ENCODE measurements at places on chromosomes 16 and 17.

- no peak for DNase-seq
Measured at GRCh38 chr17:46901291-46901690, 21.7 kb upstream of the GOSR2 start.

GRCh38 chr17:70819183-70819582, 649.9 kb downstream of the KCNJ2 start:
- DNase-seq, result no peak

- no peak for DNase-seq
Measured at GRCh38 chr16:2048116-2048543, 345 bp downstream of the TSC2 start.

GRCh38 chr16:15775663-15776304, 81.0 kb downstream of the MYH11 start:
- no peak for DNase-seq

- no peak for DNase-seq
Measured at GRCh38 chr17:50117202-50118051, 12.5 kb downstream of the SAMD14 start.

- DNase-seq, result no peak
Measured at GRCh38 chr16:86910161-86910769, 331.9 kb downstream of the FOXL1 start.

DNA sequence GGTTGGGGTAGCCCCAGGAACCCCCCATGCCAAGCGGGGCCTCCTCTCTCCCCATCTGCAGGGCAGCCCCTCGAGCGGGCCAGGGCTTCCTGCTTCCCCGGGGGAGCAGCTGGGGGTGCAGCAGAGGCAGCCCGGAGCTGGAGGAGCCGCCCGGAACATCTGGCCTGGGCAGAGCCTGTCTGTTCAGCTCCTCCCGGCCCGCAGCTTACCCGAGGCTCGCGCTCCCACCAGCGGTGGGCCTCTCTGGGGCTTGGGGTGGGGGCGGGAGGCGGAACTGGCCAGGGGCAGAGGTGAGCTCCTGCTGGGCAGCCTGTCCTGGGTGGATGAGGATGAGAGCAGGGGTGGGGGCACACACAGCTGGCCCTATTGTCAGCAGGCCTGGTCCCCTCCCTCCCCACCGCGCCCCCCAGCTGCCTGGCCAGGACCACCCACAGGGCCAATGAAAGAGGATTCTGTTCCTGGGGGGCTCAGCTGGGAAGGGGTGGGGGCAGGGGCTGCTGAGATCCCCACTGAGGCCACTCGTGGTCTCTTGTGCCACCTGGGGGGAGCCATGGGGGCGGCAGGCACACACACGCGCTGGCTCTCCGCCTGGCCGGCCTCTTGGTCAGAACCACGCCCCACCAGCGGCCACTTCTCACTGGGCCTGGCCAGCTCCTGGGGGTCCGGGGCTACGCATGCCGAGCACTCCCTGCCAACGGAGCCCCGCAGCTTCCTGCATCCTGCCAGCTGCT, 34.7 kb downstream of the BAHCC1 start:
- no peak for DNase-seq

GRCh38 chr17:17176341-17176740, 29.8 kb downstream of the PLD6 start:
- DNase-seq, result no peak

DNA sequence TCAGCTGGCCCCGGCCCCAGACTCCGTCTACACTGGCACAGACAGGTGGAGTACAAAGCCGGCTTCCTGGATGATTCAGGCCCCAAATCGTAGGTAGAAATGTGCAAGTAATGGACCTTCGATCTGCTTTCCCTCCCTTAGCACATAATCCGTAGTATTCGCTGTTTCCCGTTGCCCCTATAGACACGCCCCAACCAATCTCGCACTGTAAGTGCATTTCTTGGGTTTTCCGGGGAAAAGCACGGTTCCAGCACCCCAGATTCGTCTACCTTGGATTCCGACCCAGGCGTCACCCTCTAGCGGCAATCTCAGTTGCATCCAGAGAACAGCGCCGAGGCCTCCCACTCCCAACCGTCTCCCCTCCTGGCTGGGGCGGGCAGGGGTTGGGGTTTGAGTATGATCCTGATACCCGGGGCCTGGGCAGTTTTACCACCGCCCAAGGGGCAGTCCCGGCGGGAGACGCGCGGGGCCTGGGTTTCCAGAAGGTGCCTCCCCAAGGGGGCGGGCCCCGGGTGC, 12.1 kb upstream of the FOXF1 start:
- no peak for DNase-seq

GRCh38 chr16:47907109-47907508, 248.7 kb downstream of the ABCC12 start:
- DNase-seq, result no peak

- no peak for DNase-seq
Measured at GRCh38 chr16:87441886-87442580, 49.9 kb downstream of the MAP1LC3B start.

- DNase-seq, result no peak
Measured at GRCh38 chr16:83968306-83968851, 335 bp downstream of the NECAB2 start.

DNA sequence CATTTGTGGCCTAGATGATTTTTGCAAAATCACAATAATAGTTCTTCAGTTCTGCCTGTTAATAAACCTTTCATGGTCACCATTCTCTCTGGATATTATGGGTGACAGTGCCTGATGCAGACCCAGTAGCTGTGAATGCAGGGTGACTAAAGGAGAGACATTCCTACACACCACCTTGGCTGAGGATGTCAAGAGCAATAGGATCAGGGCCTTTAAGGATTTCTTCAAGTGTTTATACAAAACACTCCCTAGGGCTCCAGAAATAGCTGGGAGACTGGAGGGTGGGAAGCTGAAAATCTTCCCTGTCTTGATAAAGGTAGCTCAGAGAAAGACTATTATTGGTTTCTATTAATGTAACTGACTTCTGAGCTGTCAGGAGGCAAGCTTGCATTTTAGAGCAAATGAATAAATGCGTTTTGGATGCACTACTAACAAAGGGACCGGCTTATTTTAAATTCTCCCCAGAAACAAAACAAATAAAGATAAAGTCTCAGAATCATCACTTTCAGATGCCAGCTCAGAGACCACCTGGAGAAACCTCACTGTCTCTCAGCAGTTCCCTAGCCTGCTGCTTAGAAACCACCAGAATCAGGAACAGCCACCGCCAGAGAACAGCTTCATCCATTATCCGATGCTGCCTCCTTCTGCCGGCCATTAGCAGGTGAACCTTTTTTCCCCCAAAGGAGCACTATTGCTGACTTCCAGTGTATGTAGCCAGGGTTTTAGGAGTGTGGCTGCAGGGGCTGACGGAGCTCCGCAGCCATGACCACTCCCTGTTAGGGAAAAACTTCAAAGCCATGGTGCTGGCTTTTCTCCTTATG, 171.4 kb upstream of the DYNLRB2 start:
- DNase-seq, result no peak

GRCh38 chr17:17320911-17321220, 17.7 kb downstream of the NT5M start:
- no peak for DNase-seq

DNA sequence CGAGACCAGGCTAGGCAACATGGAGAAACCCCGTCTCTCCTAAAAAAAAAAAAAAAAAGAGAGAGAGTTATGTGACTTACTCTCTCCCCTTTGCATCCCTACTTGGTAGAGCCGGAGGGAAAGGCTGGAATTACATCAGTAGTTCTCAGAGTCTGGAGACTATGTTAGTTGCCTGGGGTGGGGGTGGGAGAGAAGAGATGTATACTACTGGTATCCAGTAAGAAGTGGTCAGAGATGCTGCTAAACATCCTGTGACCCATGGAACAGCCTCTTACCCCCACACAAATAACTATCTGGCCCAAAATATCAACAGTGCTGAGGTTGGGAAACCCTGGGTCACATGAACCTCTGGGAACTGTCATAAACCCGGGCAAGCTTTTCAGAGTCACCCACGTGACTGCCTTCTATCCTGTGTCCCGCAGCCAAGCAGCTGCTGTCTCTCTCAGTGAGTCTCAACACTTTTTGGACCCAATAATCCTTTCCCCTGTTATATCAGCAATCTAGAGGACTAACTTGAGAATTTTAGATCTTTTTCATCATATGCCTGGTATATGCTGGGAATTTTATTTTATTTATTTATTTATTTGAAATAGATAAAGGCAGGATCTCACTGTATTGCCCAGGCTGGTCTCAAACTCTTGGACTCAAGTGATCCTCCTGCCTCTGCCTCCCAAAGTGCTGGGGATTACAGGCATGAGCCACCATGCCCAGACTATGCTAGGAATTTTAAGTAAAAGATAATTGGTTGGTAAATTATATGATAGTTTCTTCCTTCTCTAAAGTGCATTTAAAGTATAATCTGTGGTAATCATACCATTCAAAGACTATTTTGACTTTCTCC, 8.7 kb downstream of the EIF1 start:
- DNase-seq, result no peak

GRCh38 chr17:40168262-40168832, 8.9 kb upstream of the RAPGEFL1 start:
- DNase-seq, result no peak

GRCh38 chr17:82474223-82475010, 15.9 kb downstream of the NARF start:
- no peak for DNase-seq

DNA sequence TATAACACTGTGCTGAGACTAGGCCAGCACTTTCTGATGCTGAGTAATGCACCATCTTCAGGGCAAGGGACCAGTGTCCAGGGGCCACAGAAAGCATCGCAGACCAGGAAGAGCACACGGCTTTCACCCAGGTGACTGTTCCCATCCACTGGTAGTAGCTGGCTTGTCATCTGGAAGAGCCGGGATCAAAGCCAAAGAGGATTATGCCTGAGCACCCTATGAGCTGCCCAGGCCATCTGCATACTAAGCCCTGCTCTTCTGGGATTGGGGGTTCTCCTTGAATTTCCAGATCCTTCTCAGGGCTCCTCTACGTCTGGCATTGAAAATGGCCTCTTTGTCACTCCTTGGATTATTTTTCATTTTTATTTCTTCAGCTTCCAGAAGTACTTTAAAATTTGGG, 140.7 kb downstream of the IRX3 start:
- no peak for DNase-seq

DNA sequence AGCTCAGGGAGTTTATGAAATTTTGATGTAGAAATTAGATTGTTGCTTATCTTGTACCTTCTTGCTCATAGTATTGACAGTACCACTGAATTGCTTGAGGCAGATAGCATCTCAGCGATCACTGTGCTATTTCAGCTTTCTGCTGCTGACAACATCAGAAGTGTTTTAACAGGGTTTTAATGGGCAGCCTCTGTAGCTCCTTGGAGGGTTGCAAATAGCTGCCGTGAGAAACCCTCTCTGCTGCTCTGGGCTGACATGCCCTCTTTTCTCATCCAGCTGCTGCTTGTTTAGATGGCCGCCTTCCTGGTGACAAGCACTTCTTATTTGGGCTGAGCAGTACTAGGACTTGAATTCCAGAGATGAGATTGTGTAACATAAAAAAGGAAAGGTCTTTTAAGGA, 180.2 kb upstream of the TBX2 start:
- no peak for DNase-seq

- DNase-seq, result no peak
Measured at GRCh38 chr16:35552763-35553162, 2093.4 kb downstream of the TP53TG3F start.

GRCh38 chr17:55883149-55883548, 132.3 kb downstream of the PCTP start:
- no peak for DNase-seq

- DNase-seq, result no peak
Measured at GRCh38 chr17:8956465-8956902, 9.0 kb downstream of the PIK3R5 start.

GRCh38 chr16:88301886-88302285, 80.9 kb upstream of the ZNF469 start:
- DNase-seq, result no peak

- DNase-seq, result no peak
Measured at GRCh38 chr17:43998552-43998951, 5.9 kb upstream of the NAGS start.

- no peak for DNase-seq
Measured at GRCh38 chr17:47630614-47631013, 19.1 kb upstream of the KPNB1 start.

DNA sequence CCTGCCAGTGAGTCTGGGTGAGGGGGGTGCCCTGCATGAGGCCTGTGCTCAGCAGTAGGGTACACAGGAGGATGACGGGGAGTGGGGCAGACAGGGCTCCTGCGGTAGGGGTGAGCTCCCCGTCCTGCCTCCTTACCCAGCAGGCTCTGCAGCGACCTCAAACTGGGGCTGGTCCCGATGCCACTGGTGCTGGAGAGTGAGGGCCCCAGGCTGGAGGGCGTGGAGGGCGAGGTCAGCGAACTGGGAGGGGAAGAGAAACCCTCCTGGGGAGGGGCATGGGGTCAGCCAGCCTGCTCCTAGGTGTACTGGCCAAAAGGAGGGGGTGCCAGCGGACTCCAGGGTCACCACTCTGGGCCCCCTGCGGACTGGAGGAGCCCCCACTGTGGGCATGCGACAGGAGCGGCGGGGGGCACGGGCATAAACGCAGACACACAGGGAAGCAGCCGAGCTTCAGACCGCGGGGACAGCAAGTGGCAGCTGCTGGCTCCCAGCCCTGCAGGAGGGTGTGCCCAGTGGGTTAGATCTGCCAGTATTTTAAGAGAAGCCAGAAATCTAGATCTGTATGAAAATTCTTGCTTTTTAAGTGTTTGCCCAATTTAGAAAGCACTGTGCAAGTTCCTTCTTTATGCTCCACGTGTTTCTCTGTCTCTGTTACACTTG, 9.0 kb upstream of the VASN start:
- no peak for DNase-seq
